ENCODE measurements at places on chromosomes 2 and 18. TPM values are rescaled to one million over a fixed set of nuclear protein-coding genes. Genes with fewer than 3 reads are reported as not detected.

- DNase-seq = no peak
These were observed 161.6 kb downstream of the TMEM18 start for GRCh38 chr2:515441-516127.

GRCh38 chr2:112880696-112881095 is 30.3 kb upstream of the IL37 start:
- DNase-seq = no peak

- DNase-seq = no peak
These were observed 43.2 kb upstream of the SOS1 start for GRCh38 chr2:39164089-39164488.

DNA sequence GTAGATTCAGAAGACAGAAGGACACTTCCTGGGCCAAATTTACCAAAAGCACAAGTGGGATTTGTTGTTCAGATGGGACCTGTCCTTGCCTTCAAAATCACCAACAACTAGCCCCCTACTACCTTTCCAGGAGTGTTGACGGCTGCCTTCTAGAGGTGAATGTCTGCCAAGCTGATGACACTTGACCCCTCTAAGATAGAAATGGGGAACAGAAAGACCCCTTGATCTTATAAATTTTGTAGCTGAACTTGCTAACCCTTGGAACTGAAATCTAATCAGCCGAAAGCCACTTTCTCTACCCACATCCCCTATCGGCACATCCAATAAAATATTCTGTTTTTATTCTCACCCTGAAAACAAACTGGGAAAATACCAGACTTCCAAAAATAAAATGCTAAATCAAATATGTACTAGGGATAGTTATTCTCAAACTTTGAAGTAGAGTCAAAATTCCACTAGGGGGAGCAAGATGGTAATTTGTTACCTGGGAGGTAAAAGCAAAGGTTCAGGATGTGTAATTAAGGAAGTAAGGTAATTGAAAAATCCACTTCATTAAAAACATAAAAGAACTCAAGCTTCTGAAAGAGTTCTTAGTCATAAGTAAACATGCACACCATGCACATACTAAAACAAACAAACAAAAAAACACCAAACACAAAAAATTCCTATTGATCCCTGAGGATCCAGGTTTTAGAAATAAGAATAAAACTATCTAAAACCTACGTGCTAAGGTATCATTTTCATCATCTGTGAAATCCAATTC is 119.2 kb downstream of the ANKRD44 start:
- DNase-seq = no peak

- DNase-seq = no peak
These were observed 51.2 kb upstream of the CREB1 start for GRCh38 chr2:207478572-207478971.

The SMYD1 gene
- total RNA-seq = not detected

All from activated naive CD4-positive, alpha-beta T cell treated with anti-CD3 and anti-CD28 coated beads for 36 hours (primary cell).